Urinary bladder (tissue), 4 donors: ENCODE measurements at places on chromosomes 3 and 15.

DNA sequence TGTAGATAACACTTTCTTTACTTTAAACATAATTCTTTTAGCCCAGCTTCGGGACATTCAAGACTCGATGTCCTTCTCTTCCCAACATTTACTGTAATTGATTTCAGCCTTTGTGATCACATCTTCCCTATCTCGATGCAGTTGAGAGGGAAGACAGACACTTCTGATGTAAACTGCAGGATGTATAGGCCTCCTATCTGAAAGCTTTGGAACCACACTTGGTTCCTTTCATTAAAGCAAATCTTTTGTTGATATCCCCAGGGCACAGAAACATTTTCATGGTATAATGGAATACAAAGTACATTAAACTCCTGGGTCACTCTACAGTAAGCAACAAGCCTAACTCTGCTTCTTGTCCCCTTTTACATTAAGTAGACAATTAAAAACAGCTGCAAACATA, 6.4 kb downstream of the GRM7 start:
- no peak for DNase-seq

GRCh38 chr15:95866711-95867440, 463.6 kb upstream of the NR2F2 start:
- no peak for DNase-seq

DNA sequence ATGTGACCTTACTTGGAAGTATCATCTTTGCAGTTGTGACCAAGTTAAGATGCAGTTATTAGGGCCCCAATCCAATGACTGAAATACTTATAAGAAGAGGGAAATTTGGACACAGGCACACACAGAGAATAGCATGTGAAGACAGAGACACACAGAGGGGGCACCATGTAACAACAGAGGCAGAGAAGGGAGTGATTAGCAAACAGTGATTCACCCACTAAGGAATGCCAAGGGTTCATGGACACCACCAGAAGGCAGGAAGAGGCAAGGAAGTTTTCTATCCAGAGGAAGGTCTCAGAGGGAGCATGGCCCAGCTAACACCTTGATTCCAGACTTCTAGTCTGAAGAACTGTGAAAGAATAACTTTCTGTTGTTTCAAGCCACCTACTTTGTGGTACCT, 25.0 kb downstream of the SIDT1 start:
- no peak for DNase-seq

DNA sequence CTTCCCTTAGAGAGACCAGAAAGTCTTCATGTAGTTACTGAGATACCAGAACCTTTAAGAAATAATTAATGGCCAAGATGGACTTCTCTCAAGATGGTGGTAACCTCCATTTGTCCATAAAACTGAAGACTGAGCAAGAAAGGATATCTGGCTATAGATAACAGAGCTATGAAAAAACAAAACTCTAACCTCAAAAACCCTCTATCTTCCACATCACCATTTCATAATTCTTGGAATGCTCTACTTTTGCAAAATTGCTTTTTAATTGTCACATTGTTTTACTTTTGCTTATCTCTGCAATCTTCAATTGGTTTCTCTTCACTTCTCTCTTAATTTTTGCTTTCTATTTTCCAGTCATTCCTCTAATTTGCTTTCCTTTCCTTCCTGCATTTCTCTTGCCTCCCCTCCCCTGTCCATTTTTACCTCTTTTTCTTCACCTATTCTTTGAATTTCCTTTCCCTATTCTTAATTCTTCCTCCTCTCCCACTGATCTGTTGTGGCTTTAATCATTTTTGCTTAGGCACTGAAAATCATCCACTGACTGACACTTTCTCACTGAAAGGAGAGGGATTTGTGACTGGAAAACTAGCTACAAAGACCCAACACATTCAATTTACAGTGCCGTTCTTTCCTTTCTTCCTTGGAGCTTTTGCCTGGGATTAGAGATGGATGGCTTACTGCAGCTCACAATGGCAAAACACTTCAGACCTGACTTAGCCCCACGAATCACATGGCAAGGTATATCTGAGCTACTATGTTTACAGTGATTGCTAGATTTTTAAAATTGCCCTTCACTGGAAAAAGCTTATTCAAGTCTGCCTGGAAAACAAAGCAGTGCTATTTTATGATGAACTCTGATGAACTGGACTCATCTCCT, 242.8 kb downstream of the CHST2 start:
- DNase-seq, result no peak

- no peak for DNase-seq
Measured at GRCh38 chr3:127015282-127016042, 32.5 kb downstream of the PLXNA1 start.
